ENCODE measurements at places on chromosomes 1 and 21.

- DNase-seq = no peak
Observed at GRCh38 chr21:33783187-33783979, 132.2 kb downstream of the ATP5PO start.

- no peak for DNase-seq
Observed at GRCh38 chr1:68010543-68010942, 39.9 kb downstream of the DIRAS3 start.

GRCh38 chr1:69320757-69321211 is 246.9 kb upstream of the LRRC7 start:
- no peak for DNase-seq

DNA sequence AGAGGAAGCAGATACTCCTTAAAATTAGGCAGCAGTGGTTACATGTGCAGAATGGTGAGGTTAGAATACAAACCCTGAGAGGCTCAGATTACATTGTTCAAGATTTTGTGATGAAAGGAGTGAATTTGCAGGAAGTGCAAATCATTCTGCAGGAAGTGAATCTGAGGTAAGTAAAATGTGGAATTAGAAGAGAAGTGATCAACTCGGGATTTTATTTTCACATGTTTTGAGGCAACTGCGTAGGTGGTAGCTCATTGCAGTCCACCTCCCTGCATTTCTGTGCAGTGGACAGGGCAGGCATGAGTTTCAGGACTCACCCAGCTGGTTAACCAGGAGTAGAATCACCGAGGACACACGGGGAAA is 2.1 kb upstream of the PLA2G2C start:
- DNase-seq = no peak

DNA sequence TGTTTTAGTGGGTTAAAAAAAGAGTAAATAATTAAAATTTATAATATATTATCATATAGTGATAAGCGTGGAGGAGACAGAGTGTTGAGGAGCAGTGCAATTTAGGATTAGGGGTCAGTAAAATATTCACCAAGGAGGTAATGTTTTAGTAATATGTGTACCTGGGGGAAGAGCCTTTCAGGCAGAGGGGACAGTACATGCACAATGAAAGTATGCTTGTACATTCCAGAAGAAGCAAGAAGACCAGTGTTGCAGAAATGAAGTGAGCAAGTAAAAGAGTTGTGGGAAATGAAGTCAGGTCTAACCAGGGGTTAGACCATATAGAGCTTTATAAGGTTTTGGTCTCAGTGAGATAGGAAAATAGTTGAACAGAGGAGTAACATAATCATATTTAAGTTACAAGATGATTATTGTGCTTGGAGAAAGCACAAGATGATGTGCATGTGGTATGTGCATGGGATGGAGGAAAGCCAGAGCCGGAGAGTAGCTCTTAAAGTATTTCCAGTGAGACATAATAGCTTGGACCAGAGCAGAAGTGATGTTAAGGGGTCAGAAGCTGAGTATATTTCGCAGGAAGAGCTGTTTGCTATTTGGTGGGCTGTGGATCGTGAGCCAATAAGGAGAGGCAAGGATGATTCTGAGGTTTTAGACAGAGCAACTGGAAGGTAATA is 44.8 kb downstream of the SNX7 start:
- DNase-seq = no peak

DNA sequence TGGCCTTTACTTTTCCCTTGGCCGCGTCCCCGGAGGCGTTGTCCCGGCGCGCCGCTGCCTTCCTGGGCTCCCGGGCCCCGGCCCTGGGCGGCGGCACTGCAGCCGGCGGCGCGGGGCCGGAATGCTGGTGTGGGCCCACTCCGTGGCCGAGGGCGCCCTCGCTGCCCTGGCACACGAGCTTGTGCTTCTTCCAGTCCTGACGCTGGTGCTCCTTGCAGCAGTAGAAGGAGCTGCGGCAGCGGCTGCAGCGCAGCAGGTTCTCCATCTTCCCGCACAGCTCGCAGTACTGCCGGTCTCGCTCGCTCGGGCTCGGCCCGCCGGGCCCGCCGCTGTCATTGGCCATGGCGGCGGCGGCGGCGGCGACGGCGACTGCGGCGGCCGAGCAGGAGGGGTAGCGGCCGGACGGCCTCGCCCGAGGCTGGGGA is 529 bp downstream of the EGLN1 start:
- DNase-seq = peak; percentile 9

DNA sequence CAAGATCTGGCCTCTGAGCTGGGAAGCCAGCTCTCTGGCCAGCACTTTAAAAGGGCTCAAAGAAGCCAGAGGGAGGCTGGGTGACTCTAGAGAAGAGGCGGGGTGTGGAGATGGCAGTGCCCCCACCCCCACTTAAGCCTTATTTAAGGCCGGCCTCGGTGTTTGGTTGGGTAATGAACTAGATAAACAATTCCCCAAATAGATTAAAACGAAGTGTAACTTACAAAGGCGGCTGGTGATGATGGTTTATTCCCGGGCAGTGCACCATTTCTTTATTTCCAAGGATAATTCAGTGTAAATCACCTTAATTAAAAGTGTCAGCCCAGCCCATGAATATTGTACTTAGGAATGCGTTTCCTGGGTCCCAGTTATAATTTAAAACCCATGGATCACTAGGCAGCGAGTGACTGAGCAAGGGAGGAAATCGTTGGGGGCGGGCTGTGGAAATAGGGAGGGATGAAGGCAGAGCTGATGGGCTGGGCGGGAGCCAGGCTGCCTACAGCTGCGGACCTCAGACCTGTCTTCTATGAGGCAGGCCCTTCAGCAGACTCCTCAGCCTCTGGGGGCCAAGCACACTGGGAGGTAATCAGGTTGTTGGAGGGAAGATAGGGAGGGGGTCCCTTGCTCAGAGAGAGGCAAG is 54.9 kb downstream of the TMEM53 start:
- no peak for DNase-seq

DNA sequence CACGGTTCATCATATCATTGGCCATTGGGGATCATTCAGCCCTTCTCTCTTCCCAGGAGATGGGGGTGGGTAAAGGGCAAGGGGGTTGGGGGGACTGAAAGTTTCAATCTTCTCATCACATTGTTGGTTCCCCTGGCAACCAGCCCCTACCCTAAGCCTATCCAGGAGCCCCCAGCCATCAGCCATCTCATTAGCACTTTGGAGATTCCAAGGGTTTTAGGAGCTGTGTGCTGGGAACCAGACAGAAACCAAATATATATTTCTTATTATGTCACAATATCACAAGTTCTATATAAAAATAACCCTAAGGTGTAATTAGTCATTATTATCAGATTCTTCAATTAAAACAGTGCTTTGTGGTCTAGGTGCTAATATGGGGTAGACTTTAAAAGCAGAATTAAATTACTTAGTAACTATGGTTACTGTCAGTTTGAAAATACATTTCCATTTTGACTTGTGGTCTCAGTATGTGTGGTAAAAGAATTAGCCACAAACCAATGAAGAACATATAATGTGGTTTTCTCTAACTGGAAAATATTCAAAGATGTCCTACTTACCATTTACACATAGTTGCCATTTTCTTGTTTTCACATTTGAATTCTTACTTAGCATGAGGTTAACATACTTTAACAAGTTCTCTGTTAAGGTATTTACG is 28.1 kb downstream of the IL23R start:
- no peak for DNase-seq

DNA sequence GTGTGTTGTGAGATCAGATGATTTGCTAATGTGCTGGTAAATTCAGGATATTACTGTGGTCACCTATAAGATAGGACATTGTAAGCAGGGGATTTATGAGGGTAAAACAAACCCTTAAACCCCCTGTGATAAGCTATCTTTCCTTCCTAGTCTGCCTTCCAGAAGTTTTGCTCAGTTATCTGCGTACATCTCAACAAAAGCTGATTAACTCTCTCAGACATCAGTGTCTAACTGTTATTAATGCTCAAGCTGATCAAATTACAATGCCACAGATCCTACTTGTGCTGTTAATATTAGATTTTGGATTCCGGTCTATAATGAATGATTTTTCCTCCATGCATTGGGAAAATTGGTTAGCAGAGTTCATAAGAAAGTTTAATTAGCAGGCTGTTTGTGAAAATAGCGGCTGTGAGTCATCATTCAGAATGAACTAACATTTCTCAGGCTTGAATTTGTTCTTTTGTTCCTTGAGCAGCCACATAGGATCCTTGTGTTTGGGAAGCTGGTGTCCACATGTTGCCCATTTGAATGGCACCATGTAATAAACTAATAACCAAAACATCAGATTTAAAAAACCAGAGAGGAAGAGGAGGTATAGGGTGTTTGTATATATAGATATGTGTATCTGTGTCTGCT is 48.7 kb downstream of the ELAVL4 start:
- DNase-seq = no peak

DNA sequence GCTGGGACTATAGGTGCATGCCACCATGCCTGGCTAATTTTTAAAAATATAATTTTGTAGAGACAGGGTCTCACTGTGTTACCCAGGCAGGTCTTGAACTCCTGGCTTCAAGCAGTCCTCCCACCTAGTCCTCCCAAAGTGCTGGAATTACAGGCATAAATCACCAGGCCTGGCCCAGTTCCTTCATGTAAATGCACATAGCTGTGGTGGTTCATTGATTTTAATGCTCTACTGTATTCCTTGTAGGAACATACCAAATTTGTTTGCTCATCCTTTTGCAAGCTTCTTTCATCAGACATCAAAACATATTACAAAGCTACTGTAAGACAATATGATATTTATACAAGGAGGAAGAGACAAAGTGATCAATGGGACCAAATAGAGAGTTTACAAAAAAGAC is 237.5 kb upstream of the ESRRG start:
- DNase-seq = no peak

DNA sequence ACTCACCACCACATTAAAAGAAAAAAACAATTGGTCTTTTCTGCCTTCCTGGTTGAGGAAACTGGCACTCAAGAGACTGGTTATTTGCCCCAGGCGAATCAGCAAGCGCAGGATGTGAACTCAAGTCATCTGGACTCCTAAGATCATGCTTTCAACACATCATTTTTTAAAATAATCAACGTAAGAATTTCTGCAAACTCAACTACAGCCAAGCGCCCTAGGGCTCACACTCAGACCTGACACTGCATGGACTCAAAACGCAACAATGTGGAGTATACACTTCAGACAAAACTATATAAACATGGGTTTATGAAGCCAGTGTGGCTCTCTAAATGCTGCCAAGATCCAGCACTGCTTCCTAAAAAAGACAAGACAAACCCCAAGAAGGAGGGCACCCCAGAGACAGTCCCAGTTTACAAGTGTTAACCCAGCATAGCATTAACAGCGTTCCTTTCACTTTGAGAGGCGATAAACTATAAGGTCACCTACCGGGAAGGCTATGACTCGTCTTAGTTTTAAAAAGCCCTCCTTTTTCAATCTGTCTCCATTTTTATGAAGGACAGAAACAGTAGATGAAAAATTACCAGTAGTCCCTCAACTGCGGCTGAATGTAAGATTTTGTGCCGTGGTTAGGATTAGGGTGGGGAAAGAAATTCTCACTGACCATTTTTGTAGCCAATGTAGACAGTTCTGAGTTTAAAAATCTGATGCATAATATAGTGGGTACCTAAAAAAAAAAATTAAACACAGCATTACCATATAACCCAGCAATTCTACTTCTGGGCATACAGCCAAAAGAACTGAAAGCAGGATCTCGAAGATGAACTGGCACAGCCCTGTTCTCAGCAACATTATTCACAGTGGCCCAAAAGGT is 54.8 kb downstream of the SIPA1L2 start:
- DNase-seq = no peak

DNA sequence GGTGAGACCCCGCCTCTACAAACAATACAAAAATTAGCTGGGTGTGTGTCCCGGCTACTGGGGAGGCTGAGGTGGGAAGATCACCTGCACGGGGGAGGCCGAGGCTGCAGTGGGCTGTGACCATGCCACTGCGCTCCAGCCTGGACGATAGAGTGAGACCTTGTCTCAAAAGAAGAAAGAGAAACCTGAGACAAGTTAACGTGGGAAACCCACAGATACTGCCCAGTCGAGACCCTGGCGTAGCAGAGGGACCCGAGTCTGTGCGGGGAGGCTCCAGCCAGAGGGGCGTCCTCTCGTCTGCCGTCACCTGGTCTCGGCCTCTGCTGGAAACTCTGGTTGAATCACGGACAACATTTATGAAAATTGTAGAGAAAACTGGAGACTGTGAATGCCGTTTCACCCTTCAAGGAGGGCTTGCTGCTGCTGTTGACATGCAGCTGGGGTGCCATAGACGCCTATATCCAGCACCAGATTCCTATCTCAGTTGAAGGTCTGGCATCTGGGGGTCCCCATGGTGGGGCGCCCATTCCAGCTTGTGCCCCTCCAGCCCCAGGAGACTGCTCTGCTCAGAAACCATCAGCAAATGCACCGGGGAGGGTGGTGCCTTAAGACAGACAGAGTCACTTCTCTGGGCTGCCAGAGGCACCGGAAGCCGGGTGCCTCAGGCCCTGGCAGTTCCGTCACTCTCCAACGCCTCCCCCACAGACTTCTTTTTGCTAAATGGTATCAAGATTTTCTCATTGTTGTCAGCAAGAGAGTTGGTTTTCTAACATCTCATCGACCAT is 13.6 kb upstream of the CDK11B start:
- no peak for DNase-seq

All from GM19239 (cell line).